ENCODE measurements at places on chromosomes 6 and 20.

DNA sequence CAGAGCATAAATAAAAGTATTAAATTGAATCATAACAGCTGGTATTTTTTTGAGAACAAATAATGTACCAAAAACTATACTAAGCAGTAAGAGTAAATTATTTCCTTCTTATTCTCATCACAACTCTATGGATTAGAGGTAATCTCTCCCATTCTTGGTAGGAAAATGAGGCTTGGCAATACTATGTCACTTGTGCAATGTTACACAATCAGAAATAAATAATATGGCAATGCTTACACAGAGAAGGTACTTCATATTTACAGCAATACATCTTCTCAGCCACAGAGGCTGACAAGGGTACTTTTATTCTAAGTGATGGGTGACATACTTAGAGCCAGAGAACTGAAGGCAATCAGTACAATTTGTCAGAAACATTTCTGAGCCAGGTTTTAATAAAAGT, 3.9 kb downstream of the DST start:
- DNase-seq, result no peak

GRCh38 chr6:66321017-66321416, 614.0 kb upstream of the EYS start:
- no peak for DNase-seq

DNA sequence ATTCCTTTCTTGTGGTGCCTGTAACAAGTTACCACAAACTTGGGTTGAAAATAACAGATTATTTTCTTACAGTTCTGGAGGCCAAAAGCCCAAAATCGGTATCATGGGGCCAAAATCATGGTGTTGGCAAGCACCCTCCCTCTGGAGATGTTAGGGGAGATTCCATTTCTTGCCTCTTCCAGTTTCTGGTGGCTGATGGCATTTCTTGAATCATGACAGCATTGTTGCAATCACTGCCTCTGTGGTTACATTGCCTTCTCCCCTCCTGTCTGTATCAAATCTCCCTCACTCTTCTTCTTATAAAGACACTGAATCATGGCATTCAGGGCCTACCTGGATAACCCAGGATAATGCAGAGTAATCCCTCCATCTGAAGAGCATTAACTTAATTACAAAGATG, 17.9 kb upstream of the TENT5A start:
- no peak for DNase-seq

DNA sequence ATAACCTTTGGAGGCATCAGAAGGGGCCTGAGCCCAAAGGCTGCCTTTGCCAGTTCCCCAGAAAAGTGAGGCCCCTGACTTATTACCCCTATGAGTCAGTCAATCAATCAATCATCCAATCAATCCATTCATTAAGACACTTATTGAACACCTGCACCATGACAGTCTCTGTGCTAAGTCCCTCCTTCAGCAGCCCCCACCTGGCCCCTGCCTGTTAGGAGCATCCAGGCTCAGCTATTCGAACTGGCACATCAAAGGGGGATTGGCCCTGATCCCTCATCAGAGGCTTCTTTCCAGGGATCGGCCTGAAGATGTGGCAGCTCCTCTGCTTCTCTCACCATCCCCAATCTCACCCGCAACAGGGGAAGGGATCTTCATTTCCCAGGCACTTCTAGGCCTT, 27.7 kb upstream of the VEGFA start:
- DNase-seq, result no peak

DNA sequence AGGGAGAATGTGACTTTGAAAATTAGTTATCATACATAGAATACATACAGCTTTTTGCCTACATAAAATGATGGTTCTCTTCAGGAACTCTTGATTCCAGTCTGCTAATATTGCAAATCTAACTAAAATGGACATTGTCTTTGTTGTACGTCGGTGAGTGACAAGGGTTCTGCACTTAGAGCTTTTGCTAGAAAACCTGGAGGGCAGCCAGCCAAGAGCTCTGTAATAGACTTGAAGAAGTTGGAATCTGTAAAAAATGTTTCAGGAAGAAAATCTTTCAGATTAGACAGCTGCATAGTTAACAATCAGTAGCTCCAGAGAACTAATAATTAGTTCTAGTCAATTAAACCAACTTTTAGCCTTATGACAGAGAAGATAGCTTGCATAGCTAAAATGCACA, 138.3 kb downstream of the FLRT3 start:
- no peak for DNase-seq

DNA sequence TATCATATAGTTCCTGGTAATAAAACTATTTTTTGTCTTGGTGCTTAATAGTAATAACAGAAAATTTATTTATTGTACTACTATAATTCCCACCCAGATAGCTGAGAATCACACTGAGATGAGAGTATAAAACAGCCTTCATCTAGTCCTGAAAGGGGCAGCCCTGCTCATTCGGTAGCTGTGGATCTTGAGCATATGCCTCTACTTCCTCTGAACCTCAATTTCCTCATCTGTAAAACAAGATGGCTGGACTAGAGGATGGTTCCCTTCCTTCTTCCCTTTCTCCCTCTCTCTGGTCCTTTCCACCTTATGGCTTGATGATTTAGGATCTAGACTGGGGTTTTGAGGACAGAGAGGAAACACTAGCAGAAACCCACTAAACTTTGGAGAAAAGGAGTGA, 15.0 kb downstream of the FKBP5 start:
- DNase-seq, result no peak

- DNase-seq, result no peak
These were observed 19.4 kb upstream of the MUC21 start for GRCh38 chr6:30964075-30964474.

DNA sequence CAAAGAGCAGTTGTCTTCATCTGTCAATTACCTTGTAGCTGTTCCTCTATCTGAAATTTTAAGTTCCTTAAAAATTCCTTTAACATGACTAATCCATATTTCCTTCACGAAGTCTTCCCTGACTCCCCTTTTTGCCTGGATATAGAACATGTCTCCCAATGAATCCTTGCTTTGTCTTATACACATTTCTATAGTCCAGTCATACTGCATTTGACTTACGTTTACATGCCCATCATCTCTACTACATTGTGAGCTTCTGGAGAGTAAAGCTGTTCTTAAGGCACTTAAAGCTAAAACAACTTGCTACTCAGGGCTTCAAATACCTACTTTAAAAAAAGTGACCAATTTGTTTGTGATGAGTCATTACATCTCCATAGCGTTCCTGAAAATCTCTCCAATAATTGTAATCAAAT, 4.9 kb downstream of the REV3L start:
- DNase-seq, result no peak

DNA sequence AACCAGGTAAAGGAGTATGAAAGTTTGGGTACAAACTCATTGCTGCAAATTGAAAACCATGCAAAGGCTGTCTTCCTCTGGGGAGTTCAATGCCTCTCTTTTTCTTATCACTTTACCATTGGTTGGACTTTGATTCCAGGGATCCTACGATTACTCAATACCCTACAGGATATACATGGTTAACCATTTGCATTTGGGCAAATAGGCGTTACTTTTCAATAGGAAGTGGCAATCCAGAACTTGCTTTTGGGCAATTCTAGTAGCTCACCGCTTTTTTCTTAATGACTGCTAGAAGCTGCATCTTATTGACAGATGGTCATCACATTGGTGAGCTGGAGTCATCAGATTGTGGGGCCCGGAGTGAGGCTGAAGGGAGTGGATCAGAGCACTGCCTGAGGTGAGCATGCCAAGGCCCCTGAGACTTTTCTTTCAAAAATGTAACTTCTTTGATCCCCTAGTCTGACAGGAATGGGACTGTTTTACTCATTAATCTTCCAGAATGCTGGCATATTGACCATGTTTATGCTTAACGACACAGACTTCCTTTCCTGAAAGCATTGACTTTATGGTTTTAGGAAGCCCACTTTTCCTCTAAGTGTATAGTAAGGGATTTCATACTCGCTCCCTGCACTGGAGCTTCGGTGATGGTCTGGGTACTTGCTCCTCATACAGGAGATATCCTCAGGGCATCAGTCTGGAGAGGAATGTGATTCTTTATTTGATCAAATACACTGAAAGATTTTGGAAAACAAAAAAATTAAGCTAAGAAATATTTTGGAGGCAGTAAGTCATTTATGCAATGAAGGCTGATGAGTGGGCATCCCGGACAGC, at the start of gene CCR6:
CCR6 (plus strand) TSS at position 270 of the 831 bp plus-strand sequence. CDS start 13,039 bp downstream, outside the sequence.
- no peak for DNase-seq

- no peak for DNase-seq
These were observed 122.8 kb downstream of the TASP1 start for GRCh38 chr20:13515796-13516558.

- DNase-seq, result peak; percentile 20
These were observed 49.8 kb downstream of the FRK start for GRCh38 chr6:116010790-116011401.

DNA sequence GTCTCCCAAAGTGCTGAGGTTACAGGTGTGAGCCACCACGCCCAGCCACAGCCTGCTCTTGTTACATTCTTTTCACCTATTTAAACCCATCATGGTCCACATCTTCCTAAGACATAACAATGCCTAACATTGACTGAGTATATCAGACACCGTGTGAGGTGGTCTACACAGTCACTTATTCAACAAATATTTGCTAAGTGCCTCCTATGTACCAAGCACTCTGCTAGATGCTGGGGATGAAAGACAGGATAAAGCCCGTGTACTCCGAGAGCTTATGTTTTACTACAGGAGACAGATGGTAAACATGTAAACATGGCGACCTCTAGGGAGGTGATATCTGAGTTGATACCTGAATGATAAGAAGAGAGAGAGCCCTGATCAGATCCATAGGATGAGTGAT, 12.7 kb downstream of the BCL2L1 start:
- DNase-seq, result no peak

GRCh38 chr20:62805155-62805710, 598 bp downstream of the OGFR start:
- DNase-seq, result peak; percentile 37

- DNase-seq, result no peak
These were observed 780 bp downstream of the TFAP2A start for GRCh38 chr6:10413850-10414738.

- DNase-seq, result no peak
These were observed 11.9 kb downstream of the PCMT1 start for GRCh38 chr6:149761438-149761837.

- no peak for DNase-seq
These were observed 70.4 kb downstream of the GCNT2 start for GRCh38 chr6:10591422-10592160.

- no peak for DNase-seq
These were observed 51.0 kb upstream of the UNC93A start for GRCh38 chr6:167240034-167240541.

DNA sequence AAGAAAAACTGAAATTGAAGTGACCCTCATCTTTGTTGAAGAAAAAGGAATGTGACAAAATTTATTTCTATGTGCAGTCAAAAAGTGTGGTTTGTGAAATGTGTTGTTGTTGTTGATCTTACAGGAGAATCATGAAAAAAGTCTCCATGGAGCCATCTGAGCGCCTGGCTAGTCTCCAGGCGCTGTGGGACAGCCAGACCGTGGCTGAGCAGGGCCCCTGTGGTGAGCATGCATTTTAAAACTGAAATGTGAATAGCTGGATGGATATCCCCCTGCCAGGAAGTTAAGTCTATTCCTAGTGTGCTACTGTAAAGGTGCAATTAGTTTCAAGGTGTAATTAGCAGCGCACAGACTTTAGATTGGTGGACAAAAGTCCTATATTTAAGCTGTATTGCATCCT, 170.6 kb downstream of the CARMIL1 start:
- no peak for DNase-seq

DNA sequence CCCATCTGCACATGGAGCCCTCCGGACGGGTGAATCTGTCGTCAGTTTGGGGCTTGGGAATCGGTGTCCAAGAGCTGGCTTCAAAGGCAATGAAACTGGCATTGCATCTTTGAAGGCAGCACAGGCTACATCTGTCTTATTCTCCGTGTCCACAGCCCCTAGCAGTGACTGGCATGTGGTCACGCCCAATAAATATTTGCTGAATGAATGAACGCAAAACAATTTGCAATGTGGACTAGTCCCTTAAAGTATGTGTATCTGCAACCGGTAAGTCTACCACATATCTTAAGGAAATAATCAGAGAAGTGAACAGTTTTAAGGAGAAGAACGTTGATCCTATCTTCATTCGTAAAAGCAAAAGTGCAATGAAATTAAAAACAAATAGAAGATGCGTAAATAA, 8.0 kb upstream of the PMEPA1 start:
- no peak for DNase-seq
